Cerebellar cortex (tissue), 1 donor: ENCODE measurements at places on chromosomes 7 and 10.

DNA sequence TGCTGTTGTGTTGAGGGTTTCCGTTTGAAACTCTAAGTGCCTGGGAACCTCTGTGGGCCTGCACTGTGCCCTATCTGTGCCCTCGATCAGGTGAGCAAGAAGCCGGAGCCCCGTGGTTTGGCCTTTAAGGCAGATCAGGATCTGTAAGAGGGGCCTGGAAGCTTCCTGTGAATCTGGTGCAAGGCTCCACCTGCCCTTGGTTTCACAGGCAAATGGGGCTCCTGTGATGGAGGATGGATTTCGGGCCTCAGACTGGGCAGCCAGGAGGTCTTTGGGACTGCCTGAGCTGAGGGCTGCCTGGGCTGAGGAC lies 21.6 kb downstream of the SCART1 start:
- DNase-seq, result no peak

GRCh38 chr10:57303566-57303965 lies 942.5 kb upstream of the ZWINT start:
- no peak for DNase-seq

GRCh38 chr10:70753026-70753663 lies 32.0 kb downstream of the TBATA start:
- DNase-seq, result no peak

DNA sequence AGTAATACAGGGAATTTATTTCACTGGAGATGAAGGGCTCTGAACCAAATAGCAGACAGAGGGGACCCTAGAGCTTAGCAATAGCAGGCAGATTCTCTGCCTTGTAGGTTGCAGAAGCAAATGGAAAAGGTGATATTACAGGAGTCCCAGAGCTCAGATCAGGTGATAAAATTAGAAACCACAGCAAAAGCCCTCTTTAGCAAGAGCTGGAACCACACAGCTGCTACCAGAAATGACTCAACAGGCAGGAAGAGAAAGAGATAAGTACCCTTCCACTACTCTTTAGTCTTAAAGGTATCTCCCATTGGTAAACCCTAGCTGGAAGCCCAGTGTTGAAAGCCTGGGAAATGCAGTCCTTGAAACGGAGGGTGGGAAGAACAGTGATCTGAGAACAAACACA lies 535.6 kb upstream of the GHITM start:
- DNase-seq, result no peak
